GM19239 (cell line): ENCODE measurements at places on chromosomes 6 and 20.
A peak's percentile ranks its signal among the peaks of the same experiment; 100 is the strongest.

DNA sequence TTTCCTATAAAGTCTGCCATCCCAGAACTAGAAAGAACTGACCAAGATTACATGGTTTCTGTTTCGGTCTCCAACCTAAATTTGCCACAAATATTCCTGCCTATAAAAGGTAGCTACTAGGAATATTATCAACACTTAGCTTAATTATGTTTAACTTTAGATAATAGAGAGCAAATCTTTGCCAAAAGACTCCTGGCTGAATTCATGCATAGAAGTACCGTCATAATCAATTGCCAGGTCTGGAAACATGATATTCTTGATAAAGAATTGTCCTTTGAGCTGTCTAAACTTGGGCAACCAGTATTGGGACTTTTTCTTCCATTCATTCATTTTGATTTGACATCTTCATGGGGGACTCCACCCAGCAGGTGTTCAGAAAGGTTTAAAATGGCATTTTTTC is 22.4 kb downstream of the CALHM6 start:
- no peak for DNase-seq

DNA sequence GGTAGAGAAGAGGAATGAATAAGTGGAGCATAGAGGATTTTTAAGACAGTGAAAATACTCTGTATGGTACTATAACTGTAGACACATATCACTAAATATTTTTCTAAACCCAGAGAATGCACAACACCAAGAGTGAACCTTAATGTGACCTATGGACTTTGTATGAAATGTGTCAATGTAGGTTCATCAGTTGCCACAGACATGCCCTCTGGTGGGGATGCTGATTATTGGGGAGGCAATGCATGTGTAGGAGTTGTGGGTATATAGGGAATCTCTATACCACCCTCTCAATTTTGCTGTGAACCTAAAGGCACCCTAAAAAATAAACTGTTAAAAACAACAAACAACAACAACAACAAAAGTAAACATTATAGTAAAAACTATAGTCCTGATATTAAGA is 293.7 kb downstream of the RNF144B start:
- DNase-seq, result no peak

DNA sequence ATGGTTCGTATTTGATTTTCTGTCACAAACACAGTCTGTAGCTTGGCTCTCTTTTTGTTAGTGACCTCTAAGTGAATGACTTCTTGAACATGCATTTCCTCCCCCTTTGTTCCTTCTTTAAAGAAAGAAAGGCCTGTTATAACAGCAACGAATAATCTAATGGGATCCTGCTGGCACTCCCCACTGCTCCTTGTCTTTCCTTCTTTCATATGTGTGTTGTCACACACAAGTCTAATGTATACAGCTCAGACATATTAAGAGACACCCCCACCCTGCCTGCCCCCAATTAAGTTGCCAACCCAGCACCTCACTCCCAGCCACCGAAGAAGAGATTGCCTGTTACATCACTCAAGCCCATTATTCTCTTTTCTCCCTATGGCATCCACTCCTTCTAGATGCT is 4.9 kb upstream of the SAMD5 start:
- no peak for DNase-seq

DNA sequence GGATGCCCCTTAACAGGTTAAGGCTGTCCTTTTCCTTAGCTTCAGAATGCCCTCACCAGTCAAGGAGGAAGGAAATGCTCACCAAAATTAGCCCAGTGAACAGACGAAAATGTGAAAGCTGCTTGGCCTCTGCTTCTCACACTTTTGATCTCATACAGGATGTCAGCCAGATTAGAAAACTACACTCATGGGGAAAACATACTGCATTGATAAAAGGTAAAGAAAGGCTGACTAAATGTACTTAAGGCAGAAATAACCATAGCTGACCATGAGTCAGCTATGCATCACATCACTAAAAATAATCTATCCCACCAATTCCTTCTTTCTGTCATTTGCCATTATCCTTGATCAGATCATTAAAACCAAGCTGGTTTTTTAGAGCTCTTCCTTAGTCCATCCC is 198.4 kb upstream of the TENT5A start:
- DNase-seq, result no peak

- DNase-seq, result no peak
These were observed 43.6 kb upstream of the ZBP1 start for GRCh38 chr20:57663681-57664451.

DNA sequence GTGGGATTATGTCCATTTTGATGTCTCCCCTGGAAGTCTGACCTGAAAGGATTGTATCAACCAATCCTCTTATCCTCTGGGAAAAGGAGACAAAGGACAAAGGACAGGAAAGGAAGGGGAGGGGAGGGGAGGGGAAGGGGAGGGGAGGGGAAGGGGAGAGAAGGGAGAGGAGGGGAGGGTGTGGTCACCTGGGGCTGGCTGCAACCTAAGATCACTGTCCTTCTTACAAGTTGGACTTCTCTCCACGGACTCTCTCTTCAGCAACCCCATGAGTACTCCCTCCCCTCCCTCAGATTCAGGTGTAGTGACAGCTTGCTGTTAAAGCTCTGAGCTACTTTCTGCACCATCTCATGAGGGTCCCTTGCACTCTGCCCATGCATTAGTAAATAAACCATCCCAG is 58.9 kb upstream of the KLHL31 start:
- no peak for DNase-seq

DNA sequence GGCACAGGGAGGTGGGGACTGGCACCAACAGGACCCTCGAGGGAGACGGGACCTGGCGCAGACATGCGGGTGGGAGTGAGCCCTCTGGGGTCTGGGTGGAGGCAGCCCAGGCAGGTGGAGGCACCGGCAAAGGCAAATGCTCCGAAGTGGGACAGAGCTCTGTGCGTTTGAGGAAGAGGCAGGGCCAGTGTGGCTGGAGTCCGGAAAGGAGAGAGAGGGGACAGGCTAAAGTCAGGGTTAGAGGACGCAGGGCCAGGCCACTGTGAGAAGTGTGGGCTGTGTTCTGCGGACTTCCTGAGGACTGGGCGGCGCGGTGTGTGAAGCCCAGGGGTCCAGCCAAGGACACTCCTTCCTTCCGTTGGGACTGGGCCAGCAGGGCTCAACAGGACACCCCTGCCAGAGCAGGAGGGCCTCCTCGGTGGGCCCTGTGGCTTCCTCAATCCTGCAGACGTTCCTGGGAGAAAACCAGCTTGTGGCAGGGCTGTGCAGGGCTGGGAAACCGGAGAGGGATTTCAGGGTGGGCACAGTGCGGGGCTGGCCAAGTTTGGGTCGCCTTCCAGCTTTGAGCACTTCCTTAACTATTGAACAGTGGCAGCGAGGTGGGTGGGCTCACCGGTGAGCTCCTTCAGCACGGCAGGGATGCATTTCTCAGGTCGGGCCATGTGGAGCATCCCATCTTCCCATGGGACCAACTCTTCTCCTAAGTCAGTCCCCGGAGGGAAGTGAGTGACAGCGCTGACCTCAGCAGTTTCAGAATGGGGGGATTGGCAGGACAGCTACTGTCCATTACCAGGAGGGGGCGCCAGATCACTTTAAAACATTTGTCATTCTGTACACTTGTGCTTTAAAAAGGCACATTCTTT is 22.5 kb downstream of the MOCS3 start:
- peak; percentile 59 for DNase-seq

DNA sequence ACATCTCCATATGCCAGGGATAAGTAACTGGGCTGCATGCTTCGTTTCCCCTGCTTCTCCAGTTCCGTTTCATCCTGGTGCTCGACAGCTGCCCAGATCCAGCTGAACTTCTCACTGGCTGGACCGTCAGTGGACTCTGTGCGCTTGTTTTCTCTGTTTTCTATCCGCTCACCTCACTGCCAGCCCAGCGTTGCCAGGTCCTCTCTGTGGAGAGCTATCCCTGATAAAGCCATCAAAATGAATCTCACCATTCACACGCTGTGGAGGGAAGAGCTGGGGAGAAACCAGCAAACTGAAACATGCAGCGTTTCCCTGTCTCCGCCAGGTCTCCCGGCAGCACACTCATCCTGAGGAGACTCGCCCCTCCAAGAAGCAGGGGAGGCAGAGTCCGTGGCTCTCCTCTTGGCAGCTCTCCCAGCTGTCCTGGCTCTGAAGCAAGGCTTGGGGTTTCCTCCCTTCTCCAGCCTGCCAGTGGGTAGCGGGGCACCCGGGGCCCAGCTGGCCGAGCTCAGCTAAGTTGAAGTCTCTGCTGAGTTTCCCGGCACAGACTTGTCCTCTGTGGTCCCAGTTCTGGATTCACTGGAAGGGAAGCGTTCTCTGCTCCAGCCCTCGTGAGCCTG is 160.9 kb downstream of the DTNBP1 start:
- no peak for DNase-seq

DNA sequence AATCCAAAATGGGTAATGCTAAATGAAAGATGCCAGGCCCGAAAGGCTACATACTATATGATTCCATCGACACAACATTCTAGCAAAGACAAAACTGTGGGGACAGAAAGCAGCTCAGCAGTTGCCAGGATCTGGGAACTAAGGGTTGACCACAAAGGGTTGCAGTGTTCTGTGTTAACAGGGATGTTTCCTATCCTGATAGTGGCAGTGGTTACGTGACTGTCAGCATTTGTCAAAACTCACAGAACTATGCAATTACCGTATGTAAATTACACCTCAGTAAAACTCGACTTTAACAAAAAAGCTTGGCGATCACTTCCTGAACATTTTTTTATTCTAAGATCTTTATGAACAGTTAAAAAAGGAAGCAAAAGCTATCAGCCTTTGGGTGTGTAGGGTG is 83.9 kb downstream of the BANF2 start:
- DNase-seq, result no peak

- DNase-seq, result no peak
These were observed 677.4 kb upstream of the CHD6 start for GRCh38 chr20:42295592-42295991.

DNA sequence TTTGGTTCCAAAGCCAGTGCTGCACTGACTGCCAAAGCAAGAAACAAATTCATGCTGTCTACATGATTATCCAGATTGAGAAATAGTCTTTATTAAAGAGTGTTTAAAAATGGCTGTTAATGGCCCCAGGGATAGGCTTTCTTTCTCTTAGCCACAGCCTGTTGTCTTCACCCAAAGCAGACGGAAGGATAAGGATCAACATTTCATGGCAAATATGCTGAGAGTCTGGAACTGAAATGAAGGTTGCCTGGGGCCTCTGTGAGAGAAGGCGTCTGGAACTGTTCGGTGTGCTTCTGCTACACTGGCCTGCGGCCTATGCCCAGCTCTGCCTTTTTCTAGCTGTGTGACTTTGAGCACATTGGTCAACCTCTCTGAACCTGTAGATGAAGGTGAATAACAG is 373.0 kb upstream of the ZFP64 start:
- DNase-seq, result no peak

GRCh38 chr6:37309046-37309445 is 44.7 kb upstream of the RNF8 start:
- no peak for DNase-seq

DNA sequence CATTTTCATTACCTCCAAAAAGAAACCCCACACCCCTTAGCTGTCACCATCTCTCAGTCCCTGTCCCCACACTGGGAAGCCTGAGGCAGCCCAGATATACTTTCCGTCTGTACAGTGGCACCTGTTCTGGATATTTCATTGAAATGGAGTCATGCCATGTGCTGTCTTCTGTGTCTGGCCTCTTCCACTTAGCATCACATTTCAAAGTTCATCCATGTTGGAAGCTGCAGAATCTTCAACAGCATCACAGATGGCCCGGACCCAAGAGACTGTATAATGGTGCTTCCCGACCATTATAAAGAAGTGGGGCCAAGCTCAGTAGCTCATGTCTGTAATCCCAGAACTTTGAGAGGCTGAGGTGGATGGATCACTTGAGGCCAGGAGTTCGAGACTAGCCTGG is 58.4 kb downstream of the DLGAP4 start:
- DNase-seq, result no peak

DNA sequence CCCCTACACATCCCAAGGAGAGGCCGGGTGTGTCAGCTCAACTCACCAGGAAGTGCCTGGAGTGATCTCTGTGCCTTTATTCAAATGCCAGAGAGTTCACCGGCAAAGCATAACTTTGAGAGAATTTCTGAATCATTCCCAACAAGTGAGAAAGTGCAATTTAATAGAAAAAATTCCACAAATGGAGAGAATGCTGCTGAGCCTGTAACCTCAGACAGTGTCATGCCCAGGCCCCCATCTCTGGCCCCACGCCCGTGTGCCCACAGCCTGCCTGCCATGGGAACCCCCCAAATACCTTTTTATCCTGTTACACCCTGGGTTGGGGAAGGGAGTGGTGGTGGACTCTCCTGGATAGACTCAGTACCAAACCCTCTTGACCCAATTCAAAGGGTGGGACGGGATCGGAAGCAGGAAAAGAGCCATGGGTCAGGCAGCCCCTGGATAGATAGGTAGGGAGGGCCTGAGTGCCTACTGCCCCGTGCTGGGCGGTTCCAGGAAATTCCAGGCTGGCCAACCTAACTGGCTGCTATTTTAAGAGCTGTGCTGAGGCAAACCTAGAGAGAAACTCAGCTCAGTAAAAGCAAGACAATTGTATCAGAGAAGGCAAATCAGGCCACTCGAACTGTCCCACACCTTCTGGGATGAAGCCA is 179.0 kb upstream of the FOXA2 start:
- DNase-seq, result no peak
